ENCODE measurements at places on chromosomes 1 and 21.
A peak's percentile ranks its signal among the peaks of the same experiment; 100 is the strongest.

DNA sequence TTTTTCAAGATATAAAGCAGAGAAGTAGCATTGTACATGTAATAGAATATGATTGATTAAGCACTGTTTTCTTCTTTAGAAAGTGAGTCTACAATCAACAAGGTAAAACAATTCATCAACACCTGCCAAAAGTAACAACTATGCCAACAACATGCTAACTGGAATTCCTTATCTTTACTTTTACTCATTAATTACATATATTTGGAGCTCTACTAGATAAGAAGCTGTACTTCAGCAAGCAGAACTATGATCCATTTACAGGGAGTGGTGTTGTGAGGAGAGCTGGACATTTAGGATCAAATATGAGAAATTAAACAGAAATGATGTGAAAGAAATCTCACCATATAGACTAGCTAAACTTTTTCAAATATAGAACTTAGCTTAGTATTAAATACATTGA lies 51.0 kb downstream of the RGS2 start:
- DNase-seq = no peak

GRCh38 chr21:44703731-44704635 lies 7.0 kb downstream of the KRTAP10-12 start:
- no peak for DNase-seq

DNA sequence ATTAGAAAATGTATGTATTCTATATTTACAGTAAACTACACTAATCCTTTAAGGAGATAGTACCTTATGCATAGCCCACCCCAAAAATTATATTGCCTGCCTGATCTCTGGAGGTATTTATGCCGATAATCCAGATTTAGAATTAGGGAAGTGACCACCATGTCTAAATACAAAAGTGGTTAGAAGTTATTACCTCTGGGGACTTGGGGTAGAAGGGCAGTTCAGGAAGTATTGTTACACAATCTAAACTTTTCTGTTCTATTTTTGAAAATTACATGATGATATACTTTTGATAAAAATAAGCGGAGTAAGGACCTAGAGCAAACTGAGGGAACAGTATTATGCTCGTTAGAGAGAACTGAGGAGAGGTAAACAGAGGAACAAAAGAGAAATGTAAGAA lies 90.5 kb upstream of the ZP4 start:
- no peak for DNase-seq

DNA sequence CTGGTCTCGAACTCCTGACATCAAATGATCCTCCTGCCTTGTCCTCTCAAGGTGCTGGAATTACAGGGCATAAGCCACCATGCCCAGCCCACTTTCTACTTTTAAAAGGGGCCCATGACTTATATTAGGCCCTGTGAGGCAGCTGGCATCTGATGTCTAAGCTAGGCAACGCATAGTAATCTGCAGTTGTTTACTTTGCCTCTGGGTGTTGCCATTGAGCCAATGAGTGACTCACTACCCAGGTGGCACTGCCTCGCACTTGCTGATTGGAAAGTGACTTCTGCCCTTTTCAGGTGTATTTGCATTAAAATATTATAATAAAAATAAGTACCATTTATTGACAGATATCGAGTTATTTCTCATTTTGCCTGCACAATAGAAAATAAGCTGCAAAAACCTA lies 84.9 kb downstream of the KIF14 start:
- DNase-seq = peak; percentile 25

GRCh38 chr1:1567891-1568291 lies 6.8 kb downstream of the SSU72 start:
- no peak for DNase-seq

- no peak for DNase-seq
These were observed 17.3 kb upstream of the FHAD1 start for GRCh38 chr1:15229707-15230131.

GRCh38 chr1:10575616-10576015 lies 100.9 kb downstream of the PEX14 start:
- no peak for DNase-seq

- DNase-seq = no peak
These were observed 40.8 kb upstream of the C1orf174 start for GRCh38 chr1:3940754-3941345.

DNA sequence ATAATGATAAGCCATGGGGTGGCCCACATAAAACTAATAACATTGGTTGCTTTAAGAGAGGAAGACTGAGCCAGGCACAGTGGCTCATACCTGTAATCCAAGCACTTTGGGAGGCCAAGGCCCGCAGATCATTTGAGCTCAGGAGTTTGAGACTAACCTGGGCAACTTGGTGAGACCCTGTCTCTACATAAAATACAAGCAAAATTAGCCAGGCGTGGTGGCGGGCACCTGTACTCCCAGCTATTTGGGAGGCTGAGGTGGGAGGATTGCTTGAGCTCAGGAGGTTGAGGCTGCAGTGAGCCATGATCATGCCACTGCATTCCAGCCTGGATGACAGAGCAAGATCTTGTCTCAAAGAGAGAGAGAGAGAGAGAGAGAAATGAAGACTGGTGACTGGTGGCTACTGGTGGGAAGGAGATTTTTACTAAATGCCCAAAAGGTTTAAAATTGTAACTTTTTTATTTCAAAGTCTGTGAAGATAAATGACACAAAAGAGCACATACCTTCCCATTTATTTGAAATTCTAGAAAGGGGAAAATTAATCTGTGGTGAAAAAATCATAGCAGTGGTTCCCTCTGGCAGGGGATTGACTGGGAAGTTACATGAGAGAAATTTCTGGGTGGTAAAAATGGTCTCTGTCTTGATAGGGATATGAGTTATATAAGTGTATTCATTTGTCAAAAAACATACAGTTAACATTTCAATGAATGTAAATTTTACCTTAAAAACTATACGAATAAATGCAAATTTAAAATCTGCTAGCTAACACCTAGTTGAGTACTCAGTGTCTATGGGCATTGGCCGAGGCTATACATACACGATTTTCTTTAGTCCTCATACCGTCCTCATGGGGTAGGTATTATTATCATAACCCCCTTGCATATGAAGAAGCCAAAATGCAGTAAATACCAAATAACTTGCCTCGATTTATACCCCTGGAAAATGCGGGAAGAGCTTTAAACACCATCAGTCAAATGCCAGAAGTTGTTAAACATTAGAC lies 2.2 kb upstream of the NBPF1 start:
- no peak for DNase-seq

- no peak for DNase-seq
These were observed 20.5 kb downstream of the DSTYK start for GRCh38 chr1:205190845-205191577.

GRCh38 chr21:36700295-36700970 lies 1.5 kb downstream of the SIM2 start:
- no peak for DNase-seq

GRCh38 chr21:30271156-30271555 lies 11.6 kb downstream of the KRTAP24-1 start:
- DNase-seq = no peak

GRCh38 chr21:44310628-44311507 lies 11.0 kb downstream of the PFKL start:
- DNase-seq = no peak

- no peak for DNase-seq
These were observed 10.8 kb upstream of the SMAP2 start for GRCh38 chr1:40362699-40363098.

DNA sequence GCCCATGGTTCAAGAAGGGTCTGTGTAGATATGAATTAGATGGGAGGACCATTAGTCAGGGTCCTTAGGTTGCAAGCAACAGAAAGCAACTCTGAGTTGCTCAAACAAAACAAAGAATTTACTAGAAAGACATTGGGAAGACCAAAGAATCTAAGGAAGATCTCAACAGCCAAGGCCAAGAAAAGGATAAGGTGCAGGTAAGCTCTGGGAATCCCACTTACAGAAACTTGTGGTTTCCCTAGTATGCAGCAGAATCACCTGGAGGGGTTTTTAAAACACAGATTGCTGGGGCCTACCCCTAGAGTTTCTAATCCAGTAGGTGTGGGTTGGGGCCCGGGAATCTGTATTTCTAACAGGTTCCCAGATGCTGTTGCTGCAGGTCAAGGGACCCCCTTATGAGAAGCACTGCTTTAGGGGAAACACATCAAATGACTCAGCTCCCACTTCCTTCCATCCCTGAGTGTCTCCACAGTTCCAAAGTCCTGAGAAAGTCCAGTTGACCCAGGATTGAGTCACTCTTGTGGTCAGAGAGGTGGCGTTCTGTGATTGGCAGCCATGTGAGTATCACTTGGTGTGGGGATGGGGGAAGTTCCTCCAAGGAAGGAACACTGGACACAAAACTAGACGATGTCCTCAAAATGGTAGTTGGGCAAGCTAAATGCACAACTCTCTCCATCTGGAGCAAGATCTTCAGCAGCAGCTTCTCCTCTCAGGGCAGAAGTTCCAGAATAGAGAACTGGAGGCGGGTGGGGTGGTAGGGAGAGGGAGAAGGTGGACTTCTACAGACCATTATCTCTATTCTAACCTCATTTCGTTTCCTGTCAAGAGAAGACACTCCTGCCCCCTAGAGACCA lies 24.2 kb upstream of the EYA3 start:
- DNase-seq = no peak

- DNase-seq = no peak
These were observed 3.9 kb upstream of the AJAP1 start for GRCh38 chr1:4650481-4650880.

- DNase-seq = no peak
These were observed 62.0 kb upstream of the NEK2 start for GRCh38 chr1:211737115-211738035.

- no peak for DNase-seq
These were observed 36.5 kb downstream of the SCCPDH start for GRCh38 chr1:246760422-246761347.

GRCh38 chr1:248844526-248844925 lies 6.5 kb downstream of the ZNF672 start:
- DNase-seq = no peak

DNA sequence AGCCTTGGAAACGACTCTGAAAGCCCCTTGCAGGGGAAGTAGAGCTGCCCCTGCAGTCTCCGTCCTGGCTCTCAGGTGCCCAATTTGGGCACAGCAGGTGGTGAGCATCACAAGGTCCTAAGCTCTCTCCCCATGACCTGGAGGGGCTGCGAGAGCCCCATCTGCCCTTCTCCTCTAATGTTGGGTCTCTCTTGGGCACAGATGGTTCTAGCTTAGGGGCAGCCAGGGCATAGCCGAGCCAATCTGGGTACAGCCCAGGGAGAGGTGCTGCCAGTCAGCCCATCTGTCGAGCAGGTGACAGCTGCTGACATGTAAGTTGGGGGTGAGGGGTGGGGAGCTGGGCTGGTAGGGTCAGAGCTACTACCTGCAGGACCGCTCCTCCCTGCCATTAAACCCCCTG lies 50.7 kb downstream of the SYT2 start:
- no peak for DNase-seq

GRCh38 chr1:33655496-33655895 lies 183.1 kb downstream of the ZSCAN20 start:
- no peak for DNase-seq

DNA sequence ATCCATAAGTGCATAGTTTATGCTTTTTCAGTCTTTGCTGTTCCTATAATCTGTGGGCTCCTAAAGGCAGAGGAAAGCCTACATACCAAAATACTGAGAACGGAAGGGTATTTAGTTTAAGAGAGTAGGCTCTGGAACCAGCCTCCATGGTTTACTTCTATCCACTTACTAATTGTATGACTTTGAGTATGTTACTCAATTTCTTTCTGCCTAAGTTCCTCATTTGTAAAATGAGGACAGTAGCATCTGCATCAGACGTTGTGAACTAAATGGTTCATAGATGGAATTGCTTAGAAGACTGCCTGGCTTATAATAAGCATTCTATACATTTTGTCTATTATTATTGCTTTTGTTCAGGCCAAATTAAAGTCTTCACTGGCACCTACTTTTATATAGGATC lies 111.0 kb downstream of the NTNG1 start:
- DNase-seq = no peak

GRCh38 chr1:91851130-91852010 lies 34.6 kb downstream of the TGFBR3 start:
- DNase-seq = no peak

GRCh38 chr1:115138973-115139372 lies 49.7 kb upstream of the TSPAN2 start:
- DNase-seq = peak; percentile 72

DNA sequence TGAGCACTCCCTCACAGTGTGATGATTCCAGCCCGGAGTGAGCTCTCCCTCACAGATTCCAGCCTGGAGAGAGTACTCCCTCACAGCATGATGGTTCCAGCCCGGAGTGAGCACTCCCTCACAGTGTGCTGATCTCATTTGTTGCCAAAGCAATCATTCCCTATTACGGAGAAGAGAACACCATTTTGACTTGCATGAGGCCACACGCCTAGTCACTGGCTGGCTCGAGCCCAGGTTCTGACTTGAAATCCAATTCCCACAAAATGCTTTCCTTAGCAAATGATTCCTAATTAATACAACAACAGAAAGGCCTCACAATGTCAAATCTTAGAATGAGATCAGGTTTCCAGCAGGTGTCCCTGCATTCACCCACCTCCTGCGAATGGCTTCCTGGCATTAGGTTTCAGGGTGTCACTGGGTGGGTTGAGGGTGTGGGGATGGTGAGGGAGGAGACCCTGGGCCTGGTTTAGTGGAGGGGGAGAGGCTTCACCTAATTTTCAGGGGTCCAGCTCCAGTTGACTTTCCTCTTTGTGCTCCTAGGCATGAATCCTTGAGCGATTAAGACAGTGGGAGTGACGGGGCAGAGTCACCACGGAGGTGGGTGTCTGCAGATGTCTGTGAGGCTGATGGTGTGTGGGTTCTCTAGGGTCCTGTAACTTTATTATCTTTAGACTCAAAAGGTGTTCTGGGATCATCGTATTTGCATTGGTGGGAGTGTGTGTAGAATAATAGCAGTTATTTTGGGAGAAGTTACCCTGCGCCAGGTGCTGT lies 158.5 kb downstream of the KCNJ6 start:
- DNase-seq = no peak

GRCh38 chr1:244022311-244022710 lies 28.8 kb upstream of the ZBTB18 start:
- DNase-seq = no peak

DNA sequence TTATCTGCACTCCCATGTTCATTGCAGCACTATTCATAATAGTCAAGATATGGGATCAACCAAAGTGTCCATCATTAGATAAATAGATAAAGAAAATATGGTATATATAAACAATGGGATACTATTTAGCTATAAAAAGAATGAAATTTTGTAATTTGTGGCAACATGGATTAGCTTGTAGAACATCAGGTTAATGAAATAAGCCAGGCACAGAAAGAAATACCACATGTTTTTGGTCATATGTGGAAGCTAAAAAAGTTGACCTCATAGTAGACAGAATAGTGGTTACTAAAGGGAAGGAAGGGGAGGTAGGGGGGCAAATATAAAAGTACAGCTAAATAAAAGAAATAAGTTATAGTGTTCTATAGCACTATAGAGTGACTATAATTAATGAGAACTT lies 68.5 kb downstream of the SCMH1 start:
- no peak for DNase-seq

Data from activated CD4-positive, alpha-beta T cell treated with anti-CD3 and anti-CD28 coated beads, Interleukin-2, amount 50 U/mL, for 16 hours (primary cell).